ENCODE measurements at places on chromosomes 4 and X. TPM values are rescaled to one million over a fixed set of nuclear protein-coding genes. Genes with fewer than 3 reads are reported as not detected.

DNA sequence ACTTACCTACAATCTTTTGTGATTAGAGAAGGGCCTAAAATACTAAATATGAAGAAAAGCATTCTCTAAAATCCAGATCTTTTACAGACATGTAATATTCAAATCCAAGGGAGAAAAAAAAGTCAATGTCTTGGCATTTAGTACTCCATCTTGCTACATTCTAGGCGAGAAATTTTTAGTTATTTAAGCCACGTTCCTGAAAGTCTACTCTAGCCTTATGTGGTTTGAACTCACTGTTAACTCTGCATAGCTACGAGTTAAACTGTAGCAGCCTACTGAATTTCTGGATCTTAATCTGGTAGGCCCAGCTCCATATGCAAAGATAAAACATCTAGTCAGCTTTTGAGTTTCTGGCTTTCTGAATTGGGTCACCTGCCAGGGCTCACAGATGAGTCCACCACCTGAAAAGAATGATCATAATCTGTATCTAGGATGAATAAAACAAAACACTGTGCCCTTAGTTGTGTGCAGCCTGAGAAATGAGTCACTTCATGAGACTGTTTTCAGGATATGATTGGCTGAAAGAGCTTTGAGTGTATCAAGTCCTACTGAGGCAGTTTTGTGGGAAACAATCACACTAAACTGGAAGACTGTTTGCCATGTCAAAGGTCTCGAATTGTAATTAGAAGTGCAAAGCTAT is 3.2 kb upstream of the NEK1 start:
- no peak overlapping the region for H3K27ac ChIP-seq
- H3K4me1 ChIP-seq: peaks cover 22% of the 10 kb centered on the region
- no peaks in the 10 kb centered on the region for H3K27me3 ChIP-seq
- no peaks in the 10 kb centered on the region for H3K36me3 ChIP-seq
- no peak for DNase-seq

Gene MAGEA9
- not detected for polyA plus RNA-seq

- peak within 1 kb of the TSS; percentile 19 for H3K4me3 ChIP-seq
- peaks cover 38% of the 10 kb centered on the region for H3K4me1 ChIP-seq
- H3K27me3 ChIP-seq: no peaks in the 10 kb centered on the region
- peak; percentile 59 for DNase-seq
- no peaks in the 10 kb centered on the region for H3K36me3 ChIP-seq
Measured at GRCh38 chr4:53591372-53591892, at the start of gene LNX1. TSS of gene LNX1 (minus strand) at chr4:53591486. CDS start at chr4:53574002, 17,484 bp downstream.

DNA sequence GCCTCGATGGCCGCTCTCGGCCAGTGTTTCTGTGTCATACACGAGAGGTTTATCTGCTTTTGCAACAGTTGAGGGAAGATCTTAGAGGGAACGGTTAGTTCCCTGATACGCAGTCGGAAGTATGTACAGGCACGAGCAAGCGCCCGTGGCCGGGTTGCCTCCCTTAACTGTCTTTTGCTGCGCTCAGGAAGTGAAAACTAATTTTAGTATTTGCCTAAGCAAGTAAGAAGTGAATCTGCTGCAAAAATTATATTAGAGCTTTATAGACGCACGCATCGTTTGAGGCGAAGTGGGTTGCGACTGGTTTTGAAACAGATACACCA is 695 bp downstream of the MTM1 start:
- no peak for DNase-seq
- H3K27me3 ChIP-seq: no peaks in the 10 kb centered on the region
- H3K4me3 ChIP-seq: peak overlapping the region; percentile 63
- H3K36me3 ChIP-seq: no peaks in the 10 kb centered on the region
- peak overlapping the region; percentile 66 for H3K27ac ChIP-seq
- H3K4me1 ChIP-seq: peaks cover 40% of the 10 kb centered on the region

GRCh38 chrX:87409113-87409841 is 108.3 kb upstream of the KLHL4 start:
- no peaks in the 10 kb centered on the region for H3K4me1 ChIP-seq
- H3K4me3 ChIP-seq: no peak overlapping the region
- no peaks in the 10 kb centered on the region for H3K27me3 ChIP-seq
- DNase-seq: no peak
- H3K36me3 ChIP-seq: no peaks in the 10 kb centered on the region

DNA sequence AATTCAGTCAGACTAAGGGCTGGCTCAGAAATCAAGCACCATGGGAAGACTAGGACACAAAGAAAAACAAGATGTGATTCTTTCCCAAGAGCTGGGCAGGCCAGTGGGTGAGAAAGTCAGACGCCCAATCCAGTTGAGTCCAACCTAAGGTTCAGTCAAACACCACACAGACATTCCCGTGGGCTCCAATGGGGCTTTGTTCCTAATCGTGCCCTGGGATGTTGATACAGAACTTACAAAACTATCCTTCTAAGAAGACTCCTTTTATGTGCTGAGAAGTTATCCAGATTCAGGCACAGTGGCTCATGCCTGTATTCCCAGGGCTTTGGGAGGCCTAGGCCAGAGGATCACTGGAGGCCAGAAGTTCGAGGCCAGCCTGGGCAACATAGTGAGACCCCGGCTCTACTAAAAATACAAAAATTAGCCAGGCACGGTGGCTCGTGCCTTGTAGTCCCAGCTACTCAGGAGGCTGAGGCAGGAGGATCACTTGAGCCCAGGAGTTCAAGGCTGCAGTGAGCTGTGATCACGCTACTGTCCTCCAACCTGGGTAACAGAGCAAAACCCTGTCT is 3.7 kb downstream of the BLOC1S4 start:
- no peak overlapping the region for H3K4me3 ChIP-seq
- no peak overlapping the region for H3K27ac ChIP-seq
- H3K27me3 ChIP-seq: no peaks in the 10 kb centered on the region
- H3K4me1 ChIP-seq: peaks cover 16% of the 10 kb centered on the region
